Stimulated activated CD8-positive, alpha-beta memory T cell treated with anti-CD3 and anti-CD28 coated beads, Interleukin-2, amount 100 ng/mL, for 1 hour (primary cell): ENCODE measurements at places on chromosomes 2 and 18.

- no peak for DNase-seq
These were observed 264.1 kb downstream of the TRIB2 start for GRCh38 chr2:12980817-12981216.

DNA sequence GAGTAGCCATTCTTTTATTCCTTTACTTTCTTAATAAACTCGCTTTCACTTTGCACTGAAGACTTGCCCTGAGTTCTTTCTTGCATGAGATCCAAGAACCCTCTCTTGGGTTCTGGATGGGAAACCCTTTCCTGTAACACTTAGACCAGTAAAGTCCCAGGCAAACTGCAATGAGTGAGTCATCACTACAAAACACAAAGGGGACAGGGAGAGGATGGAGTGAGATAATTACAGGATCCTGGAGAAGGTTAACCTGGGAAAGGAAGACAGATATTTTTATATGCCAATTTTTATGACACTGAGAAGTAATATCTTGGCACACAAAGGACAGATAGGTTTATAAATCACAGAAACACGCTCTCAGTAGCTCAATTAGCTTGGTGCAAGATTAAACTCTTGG is 48.7 kb downstream of the EHD3 start:
- no peak for DNase-seq

- no peak for DNase-seq
These were observed 140.5 kb upstream of the HNRNPA3 start for GRCh38 chr2:177072090-177072489.

- no peak for DNase-seq
These were observed 220.0 kb downstream of the LOXHD1 start for GRCh38 chr18:46437061-46437460.

DNA sequence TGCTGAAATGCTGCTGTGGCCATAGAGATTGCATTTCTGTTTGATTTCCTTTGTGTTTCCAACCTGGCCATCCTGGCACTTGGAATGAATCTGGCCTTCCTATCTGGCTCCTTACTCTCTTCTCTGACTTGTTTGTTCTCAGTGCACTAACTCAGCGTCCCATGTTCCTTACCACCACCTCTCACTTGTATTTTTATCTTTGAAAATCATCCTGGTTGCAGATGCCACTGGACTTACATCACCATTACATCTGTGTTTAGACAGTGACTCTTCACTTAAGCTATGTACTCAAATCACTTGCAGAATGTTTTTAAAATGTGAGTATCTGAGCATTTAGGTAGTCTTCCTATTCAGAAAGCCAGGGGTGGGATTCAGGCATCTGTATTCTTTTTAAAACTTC is 239.5 kb downstream of the WDR7 start:
- DNase-seq = no peak
